ENCODE measurements at places on chromosomes 12 and 14.

DNA sequence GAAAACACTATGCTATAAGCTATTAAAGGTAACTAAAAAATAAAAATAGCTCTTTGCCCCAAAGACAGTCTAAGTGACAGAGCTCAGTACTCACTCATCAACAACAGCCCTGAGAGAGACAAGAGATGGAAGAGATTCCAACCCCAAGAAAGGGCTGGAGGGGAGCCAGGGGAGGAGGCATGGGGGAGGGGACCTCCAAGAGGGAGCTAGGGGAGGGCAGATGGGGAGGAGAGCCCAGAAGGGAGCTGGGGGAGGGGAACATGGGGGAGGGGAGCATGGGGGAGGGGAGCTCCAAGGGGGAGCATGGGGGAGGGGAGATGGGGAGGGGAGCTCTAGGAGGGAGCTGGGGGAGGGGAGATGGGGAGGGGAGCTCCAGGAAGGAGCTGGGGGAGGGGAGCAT lies 7.7 kb downstream of the SSH1 start:
- no peak for DNase-seq

DNA sequence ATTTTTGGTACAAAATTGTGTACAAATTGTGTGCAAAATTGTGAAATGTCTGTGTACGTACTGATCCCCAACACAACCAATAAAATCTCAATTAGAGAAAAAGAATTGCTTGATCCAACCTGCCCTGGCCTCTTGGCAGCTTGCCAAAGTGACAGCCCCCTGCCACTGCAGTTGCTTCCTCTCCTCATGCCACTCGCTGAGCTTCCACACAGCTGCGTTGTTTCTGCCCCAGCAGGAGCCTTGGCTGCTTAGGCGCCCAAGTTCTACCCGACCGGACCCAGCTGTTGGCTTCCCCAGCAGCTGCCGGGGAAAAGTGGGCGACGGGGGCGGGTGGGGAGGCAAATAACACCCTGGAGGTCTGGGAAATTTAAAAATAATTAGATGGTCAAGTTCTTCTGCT lies 171.8 kb upstream of the ATF7IP start:
- DNase-seq = no peak

- DNase-seq = no peak
Measured at GRCh38 chr12:26032719-26033241, 74.3 kb downstream of the RASSF8 start.

DNA sequence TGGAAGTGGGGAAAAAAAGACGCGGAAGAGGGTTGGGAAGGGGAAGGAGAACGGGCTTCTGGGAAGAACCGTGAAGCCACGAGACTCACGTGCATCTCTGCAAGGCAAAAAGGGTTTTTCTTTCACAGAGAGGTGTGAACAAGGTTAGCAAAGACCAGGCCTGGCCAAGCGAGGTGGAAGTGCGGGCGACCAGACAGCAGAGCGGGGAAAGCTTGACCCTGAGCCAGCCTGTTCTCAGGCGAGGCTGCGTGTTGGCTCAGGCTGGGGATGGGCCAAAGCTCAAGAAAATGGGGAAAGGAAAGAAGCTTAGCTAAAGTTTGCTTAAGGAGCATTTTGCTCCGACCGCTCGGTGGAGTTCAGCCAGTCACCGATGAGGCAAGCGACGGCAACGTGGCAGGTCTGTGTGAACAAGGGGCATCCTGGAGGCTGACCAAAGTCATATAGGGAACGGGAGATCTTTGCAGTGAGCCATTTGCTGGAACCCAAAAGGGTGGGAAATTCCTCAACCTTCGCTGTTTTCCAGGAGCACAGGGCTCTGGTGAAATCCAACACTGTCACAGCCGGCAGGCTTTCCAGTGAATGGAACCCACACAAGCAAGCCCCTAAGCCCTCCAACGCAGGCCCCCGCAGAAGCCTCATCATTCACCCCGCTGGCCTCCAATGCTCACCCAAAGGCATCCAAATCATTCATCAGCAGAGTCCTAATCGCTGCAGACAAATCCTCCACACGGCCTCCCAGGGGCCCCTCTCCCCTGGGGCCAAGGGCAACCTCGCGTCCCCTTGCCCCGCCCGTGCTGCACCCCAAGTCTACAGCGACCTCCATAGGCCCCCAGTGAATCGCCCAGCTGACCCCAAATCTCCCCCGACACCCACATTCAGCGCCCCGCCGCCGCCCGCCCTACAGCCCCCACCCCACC lies 754 bp downstream of the ZNF605 start:
- no peak for DNase-seq

DNA sequence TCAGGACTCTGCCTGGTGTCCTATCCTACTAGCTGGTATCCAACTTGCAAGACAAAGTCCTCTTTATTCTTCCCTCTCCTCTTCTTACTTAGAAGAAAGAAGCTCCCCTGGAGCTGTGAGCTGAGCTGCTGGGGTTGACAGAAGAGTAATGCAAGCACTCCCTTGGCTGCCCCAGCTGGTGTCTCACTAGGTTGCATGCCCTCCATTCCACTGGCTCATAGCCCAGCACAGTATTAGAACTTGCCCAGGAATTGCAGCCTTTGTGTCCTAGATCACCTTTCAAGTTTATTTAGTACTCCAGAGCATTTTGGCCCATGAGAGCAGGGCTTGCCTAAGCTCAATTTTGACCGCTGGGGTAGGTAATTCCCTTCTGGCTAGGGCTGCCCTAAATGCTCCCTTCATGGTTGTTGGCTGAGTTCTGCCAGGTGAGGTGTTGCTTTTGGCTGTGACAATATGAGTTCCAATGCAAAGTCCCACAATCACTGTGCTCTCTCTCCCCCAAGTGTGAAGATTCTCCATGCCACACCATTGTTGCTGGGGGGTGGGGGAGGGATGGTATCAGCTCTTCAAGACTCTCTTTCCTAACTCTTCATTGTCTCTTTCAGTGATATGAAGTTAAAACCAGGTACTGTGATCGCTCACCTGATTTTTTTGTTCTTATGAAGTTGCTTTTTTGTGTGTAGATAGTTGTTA lies 317.4 kb upstream of the DDHD1 start:
- no peak for DNase-seq

DNA sequence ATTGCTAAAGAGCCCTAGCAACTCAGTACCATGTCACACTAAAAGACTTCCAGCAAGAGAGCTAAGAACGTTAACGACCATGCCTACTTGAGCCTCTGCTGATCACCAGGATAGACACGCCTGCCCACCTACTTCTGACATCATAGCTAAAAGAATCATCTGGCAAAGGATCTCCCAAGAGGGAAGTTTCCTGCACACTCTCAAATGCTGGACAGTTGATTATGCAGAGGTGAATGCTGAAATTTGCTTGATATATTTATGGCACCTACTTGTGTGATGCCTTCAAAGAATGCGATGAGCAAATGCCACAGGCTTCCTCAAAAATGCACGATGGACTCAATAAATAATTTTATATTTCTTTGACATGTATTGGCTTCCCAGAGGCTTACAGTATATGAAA lies 113.6 kb downstream of the GALC start:
- DNase-seq = no peak

DNA sequence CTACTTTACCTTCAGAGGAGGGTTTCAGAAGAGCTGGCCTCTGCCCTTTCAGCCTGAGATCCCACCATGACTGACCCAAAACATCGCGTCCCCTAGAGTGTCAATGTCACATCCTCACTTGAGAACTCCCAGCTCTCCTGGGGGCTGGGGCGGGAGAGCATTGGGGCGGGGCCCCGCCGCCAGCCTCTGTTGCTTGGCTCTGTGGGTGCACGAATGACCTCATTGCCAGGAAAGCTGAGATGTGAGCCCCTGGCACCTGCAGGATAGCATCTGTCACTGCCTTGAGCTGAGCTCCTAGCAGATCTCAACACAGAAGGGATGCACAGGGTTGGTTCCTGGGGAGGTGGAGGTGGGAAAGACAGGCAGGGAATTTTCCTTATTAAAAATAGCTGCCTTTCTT lies 20.6 kb upstream of the MYL2 start:
- DNase-seq = no peak

DNA sequence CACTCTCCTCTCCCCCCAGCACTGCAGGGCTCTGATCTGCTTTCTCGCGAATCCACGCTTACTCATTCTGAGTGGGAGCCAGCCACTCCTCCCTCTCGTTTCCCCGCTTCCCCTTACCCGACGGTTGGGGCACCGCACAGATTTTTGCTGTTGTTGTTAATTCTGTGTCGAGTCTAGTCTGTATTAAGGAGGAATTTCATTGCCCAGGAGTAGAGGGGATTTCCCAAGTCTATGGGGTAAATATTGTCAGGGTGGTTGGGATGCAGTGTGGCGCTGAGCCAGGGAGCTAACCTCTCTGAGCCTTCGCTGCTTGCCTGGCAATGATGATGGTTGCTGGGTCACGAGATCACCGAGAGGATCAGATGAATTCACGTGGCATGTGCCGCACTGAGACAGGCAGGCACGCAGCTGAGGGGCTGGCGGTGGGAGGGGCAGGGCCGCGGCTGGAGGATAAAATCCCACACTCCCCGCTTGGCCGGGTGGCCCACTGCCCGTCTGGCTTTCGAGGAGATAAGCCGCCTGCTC lies 18.5 kb downstream of the NCOR2 start:
- DNase-seq = peak; percentile 66

GRCh38 chr12:111412007-111412829 lies 6.5 kb downstream of the SH2B3 start:
- DNase-seq = no peak

DNA sequence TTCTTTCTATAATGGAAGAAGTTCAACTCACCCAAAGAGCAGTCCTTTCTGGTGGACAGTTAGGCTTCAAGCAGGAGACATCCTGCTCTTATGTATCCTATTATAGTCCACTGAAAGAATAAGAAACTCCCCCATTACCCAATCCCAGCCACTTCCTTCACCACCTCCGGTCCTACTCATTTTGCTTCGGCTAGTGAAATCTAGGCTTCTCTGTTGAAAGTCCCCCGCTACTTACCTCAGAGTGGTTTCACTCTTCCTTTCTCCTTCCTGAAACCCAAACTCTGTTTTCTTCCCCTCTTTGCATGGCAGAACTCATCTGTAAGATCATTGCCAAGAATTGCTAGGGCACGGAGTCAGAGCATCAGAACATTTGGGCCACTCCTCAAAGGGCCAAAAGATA lies at the start of gene GPR84:
TSS of gene GPR84 (minus strand) at position 74 of the 400 bp plus-strand sequence. CDS start 635 bp downstream, outside the sequence.
- no peak for DNase-seq

- no peak for DNase-seq
Measured at GRCh38 chr12:113678223-113679119, 206.8 kb upstream of the LHX5 start.

GRCh38 chr12:77830583-77831351 lies at the start of gene NAV3:
Gene NAV3 (plus strand): TSS chr12:77830894. CDS start chr12:77831462, 568 bp downstream.
- DNase-seq = no peak

DNA sequence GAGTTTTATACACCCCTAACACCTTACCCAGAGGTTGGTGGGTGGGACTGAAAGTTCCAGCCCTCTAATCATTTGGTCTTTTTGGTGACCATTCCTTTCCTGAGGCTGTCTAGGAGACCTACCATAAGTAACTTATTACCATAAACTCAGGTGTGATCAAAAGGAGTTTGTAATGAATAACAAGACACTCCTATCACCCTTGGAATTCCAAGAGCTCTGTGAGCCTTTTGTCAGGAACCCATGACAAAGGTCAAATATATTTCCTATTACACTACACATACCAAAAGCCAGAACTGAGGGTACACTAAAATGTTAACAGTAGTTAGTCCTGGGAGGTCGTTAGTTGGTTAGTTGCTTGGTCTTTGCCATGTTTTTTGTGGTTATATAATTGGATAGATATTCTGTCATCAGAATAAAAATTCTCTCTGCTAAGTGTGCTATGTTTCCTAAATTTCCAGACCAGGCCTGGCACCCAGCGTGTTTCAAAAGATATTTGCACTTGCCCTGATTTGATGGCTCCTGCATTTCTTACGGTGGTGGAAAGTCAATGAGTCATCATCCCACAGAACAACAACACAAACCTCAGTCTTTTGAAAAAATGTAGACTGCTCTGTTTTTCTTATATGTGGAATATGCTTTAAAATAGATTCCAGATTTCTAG lies 27.0 kb upstream of the AKAP5 start:
- DNase-seq = no peak

GRCh38 chr12:3012786-3013185 lies 53.6 kb downstream of the TEAD4 start:
- DNase-seq = no peak

DNA sequence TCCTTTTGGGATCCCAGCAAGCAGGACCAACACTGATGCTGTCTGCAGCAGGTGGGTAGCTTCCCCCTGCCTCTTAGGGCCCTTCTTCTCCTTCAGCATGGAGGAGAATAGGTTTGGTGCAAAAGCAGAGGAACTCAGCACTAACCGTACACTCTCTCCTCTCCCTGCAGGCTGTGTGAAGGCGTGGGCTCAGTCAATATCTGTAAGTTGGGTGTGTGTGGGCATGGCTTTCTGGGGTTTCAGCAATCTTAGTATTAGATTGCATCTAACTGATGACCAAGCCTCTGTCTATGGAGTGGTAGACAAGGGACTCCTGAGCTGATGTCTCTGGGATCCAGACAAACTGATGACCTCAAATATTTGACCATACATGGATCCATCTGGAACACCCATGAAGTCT lies 14.3 kb downstream of the KRT85 start:
- DNase-seq = no peak

- DNase-seq = no peak
Measured at GRCh38 chr12:24562771-24563431, 386.0 kb downstream of the BCAT1 start.

DNA sequence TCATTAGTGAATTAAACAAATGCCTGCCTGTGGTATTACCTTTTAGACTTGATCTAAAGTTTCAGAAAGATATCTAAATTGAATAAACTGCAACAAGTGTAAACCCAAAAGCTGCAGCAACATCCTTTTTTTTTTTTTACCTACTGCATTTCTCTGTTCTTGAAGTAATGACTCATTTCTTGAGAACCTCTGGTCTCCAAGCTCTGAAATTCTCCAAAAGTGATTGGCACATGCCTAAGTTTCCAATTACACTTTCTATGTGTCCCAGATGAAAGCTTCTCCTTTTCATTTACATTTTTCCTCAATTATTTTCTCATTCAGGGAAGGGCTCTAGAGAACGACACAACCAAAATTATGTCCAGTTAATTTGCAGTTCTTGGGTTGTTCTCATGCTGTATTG lies 435.2 kb upstream of the DCN start:
- no peak for DNase-seq

GRCh38 chr12:2052826-2053678 lies at the start of gene CACNA1C:
Gene CACNA1C (plus strand): TSS chr12:2052987. CDS start chr12:2053563, 576 bp downstream.
- no peak for DNase-seq

- DNase-seq = peak; percentile 35
Measured at GRCh38 chr12:55845361-55845760, 2.6 kb upstream of the MMP19 start.

GRCh38 chr12:76206039-76206676 lies 121.7 kb upstream of the NAP1L1 start:
- no peak for DNase-seq
